ENCODE measurements at places on chromosomes 2 and 18.

DNA sequence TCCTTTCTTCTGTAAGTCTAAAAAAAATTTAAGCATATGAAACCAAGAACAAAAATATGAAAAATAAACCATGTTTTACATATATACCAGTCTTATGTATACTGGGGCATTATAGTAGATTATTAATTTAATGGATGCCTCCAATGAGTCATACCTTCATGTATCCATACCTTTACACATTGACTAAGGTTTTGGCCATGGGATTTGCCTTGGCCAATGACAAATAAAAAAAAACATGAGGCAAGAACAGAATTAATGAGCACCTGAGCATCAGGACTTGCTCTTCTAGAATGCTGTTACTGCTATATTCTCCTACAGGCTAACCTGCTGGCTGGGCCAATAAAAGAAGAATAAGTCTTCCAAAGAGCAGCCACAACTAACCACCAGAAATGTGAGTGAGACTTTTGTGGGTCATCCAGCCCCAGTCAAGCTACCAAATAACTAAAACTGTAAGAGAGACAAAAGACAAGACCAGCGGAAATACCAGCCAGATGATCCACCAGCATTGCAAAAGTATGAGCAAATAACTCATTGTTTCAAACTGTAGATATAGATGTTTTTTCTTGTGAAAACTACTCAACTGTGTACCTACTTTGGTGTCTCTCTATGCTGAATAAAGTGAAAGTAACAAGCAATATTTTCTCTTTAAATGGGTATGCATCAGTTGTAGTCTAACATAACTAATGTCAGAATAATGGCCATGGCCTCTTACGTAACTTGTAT lies 749.6 kb upstream of the VRK2 start:
- no peak for DNase-seq

DNA sequence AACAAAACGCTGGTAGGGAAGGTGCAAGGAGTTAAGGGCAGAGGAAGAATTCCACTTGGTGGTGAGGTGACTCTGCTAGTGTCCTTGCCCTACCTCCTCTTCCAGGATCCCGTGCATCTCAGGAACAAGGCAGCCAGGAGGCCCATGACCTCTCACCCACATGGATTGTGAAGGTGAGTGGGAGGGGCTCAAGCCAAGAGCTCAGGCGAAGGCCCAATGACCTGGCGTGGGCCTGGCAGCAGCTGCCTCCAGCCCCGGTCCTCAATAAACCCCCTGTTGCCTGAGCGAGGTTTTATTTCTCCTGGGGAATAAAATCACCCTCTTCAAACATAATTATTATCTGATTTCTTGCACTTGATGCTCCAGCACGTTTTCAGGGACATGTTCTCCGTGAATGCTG lies 28.2 kb downstream of the LAMA1 start:
- no peak for DNase-seq

DNA sequence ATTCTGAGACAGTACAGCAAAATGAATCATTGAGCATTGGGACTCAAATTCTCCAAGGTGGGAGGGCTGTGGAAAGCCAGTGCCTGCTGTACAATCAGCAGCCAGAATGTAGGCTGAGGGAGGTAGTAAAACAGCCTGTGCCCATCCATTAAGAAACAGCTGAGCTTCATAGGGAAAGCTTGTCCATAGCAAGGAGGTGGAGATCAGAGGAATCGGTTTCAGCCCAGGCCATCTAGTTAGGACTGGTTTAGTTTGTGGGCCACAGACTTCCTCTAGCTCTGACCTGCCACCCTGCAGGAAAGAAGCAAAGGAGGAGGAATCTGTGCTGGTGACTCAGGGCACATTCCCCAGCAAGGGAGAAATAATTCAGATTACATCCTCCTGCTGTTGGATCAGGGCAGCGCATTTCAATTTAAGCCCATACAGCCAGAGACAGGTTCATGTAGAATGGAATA lies 333.4 kb downstream of the SETBP1 start:
- no peak for DNase-seq

DNA sequence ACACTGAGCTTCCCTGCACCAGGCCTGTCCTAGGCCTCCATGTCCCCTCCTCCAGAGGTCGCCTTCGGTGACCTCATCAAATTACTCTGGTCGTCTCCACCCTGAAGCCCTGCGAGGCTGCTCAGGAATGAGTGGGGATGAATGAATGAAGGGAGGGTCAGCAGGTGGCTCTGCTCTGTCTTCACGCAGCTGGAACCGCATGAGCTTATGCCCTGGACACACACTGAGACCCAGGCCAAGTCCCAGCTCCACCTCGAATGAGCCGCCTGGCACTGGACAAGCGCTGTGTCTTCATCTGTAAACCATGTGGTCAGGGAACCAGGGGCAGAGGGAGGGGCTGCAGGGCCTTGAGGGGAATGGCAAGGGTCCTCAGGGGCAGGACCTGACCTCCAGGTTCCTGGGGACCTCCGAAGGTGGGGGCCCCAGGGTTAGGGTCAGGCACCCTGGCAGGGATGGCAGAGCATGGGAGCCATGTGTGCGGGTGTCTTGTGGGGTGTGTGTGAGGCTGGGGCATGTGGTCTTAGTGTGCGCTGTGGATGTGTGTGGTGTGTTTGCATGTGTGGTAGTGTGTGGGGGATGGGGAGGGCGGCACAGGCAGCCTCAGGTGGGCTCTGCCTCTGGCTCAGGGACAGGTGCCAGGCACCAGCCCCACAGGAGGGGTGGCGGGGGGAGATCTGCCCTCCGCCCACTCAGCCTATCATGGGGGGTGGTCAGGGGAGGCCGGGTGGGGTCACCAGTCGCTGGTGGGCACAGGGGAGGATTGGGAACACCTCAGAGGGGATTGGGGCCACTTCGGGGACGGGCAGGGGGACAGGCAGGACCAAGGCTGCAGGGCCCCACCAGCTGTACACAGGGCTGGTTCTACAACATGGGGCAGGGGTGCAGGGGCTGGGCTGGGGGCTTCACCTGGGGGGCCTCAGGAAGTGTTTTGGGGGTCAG lies 13.9 kb downstream of the ODC1 start:
- DNase-seq: no peak

DNA sequence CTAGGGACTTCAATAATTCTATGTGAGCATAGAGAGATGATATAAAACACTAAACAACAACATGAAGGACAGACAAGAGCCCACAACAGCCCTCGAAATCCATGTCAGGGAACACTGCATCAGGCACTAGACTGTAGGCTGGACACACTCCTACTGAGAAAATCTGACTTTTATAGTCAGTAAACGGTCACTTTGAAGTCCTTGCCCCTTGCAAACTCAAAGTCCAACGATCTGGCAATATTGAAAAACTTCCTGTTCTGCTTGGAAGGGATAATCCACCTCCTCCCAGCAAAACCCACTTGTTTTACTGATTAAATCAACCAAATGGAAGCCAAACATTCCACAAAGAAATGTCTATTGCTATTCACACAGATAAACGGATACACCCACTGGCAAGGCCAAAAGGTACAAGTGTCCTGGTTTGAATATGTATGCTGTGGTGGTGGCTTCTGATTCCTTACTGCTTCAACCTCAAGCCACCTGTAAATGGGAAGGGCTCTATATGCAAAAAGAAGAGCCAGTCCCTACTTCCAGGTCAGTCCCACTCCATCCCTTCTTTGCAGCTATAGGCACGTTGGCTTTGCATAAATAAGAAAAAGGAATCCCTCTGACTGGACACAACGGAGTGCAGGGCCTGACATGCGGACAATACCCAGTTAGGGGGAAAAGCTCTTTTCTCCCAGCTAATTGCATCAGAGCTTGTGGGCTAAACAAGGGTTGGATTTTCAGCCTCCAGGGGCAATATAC lies 56.6 kb downstream of the STK39 start:
- DNase-seq: no peak

All from omental fat pad (tissue), 4 donors.